Frontal cortex (tissue), 4 donors: ENCODE measurements at places on chromosomes 16 and 17. TPM values are rescaled to one million over a fixed set of nuclear protein-coding genes. Genes with fewer than 3 reads are reported as not detected.

Gene CES4A
- total RNA-seq, result 9.0 TPM

Gene ZNF624
- 34.6 TPM for total RNA-seq

Gene SOCS1
- total RNA-seq, result 0.82 TPM

Gene SP6
- not detected for total RNA-seq

Gene ABCA10
- total RNA-seq, result 4.1 TPM

Gene MEIOB
- 0.41 TPM for total RNA-seq

DNA sequence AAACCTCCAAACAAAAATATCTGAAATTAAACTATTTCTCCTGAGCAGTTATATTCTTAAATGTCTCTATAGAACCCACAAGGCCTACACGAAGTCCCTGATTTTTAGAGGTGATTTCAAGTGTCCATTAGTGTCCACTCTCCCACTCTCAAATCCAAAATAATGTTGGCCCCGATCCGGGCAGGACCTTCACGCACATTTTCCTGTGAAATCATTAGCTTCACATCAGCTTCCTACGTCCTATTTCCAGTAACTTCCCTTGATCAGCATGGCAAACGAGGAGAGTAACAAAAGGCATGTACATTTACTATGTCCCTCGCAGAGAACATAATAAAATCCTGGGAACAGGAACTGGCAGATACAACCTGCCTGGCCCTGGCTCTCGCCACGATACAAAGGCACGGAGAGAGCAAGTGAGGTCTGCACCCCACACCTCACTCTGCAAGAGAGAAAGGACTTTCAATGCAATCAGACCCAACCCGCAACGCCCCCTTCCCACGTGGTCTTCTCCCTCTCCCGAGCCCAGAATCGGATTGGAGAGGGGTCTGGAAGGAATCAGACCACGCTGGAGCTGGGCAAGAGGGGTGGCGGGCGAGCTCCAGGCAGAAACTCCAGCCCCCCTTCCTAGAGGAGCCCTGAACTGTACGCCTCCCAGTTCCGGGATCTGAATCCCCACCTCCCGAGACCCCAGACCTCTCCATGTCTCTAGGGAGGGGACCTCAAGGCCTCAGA, 17.5 kb upstream of the C17orf78 start:
- DNase-seq, result peak; percentile 56

GRCh38 chr17:49497148-49498028, 2.3 kb downstream of the NGFR start:
- no peak for DNase-seq

DNA sequence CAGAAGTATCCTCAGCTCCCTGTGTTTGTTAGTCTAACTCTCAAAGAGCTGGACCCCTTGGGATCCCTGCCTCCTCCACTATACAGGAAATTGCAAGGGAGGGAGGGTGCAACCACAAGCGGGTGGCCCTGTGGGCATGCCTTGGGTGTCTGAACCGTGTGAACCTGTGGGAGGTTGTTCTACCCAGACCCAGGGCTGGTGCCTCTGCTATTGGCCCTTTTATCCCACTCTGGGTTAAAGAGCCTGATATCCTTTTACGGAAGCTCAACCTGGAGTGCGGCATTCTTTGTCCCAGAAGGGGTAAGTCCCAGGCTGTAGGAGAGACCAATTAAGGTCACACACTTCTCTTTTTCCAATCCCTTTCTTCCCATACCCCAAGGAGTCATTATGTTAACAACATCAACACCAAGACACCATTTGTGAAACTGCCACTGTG, 53.4 kb downstream of the ARSG start:
- no peak for DNase-seq

GRCh38 chr17:33039874-33040273, 48.2 kb downstream of the SPACA3 start:
- DNase-seq, result no peak

DNA sequence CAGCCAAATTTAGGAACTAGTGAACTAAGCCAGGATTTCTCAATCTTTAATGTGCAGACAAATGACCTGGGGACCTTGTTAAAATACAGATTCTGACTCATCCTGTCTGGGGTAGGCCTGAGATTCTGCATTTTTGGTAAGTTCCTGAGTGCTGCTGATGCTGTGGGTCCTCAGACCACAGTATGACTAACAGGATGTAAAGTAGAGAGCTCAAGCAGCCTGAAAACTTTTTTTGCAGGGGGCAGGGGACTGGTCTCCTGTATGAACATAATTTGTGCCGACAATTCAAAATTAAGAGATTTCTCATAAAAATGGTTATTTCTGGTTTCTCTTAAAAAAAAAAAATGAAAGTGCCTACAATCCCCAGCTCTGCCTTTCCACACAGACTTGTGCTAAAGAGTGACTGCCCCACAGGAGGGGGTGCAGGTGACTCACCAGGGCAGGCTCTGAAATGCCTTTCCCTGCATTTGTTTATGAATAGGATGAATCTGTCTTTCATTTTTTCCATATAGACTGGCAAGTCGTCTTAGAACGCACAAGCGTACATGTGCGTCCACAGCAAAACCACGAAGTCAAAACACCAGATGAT, 271.5 kb downstream of the PHKB start:
- DNase-seq, result no peak

- no peak for DNase-seq
Measured at GRCh38 chr16:672851-673250, 2.6 kb upstream of the RHBDL1 start.

DNA sequence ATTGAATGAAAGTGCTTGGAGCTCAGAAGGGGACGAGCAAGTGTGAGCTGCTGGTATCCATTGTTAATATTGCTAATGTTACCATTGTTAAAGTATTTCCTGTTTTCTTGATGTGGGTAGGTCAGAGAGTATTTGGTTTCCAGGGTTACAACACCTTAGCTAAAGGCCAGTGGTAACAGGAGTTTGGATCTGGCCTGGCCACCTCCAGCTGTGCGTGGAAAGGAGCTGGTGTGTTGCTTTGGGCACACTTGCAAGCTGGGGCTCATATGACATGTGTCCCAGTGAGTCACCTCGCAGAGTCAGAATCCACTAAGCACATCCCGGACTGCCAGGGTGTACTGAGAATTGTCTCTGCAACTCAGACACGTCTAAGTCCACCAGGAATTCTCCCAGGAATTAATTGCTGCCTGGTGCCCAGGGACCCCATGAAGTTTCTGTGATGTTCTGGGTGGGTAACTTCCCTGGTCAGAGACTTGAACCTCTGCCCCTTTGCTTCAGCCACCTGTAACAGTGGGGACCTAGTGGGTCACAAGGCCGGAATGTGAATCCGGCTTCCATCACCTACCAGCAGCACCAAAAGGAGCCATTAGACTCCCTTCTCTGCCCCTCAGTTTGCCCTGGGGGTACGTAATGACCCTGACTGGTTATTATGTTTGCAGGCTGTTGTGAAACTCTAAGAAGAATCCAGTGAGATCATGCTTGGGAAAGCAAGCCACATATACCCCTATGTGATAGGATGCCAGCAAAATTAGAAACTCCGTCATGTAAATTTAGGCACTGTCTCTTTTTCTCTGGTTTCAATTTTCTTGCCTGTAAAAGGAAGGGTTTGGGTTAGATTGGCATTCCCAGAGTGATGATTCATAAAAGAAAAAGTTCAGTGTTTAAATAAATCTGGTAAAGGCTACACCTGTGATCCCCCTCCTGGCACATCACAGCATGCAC, 12.8 kb downstream of the SLC6A2 start:
- DNase-seq, result no peak

- peak; percentile 83 for DNase-seq
Measured at GRCh38 chr16:3099732-3100499, 822 bp upstream of the ZSCAN10 start.

DNA sequence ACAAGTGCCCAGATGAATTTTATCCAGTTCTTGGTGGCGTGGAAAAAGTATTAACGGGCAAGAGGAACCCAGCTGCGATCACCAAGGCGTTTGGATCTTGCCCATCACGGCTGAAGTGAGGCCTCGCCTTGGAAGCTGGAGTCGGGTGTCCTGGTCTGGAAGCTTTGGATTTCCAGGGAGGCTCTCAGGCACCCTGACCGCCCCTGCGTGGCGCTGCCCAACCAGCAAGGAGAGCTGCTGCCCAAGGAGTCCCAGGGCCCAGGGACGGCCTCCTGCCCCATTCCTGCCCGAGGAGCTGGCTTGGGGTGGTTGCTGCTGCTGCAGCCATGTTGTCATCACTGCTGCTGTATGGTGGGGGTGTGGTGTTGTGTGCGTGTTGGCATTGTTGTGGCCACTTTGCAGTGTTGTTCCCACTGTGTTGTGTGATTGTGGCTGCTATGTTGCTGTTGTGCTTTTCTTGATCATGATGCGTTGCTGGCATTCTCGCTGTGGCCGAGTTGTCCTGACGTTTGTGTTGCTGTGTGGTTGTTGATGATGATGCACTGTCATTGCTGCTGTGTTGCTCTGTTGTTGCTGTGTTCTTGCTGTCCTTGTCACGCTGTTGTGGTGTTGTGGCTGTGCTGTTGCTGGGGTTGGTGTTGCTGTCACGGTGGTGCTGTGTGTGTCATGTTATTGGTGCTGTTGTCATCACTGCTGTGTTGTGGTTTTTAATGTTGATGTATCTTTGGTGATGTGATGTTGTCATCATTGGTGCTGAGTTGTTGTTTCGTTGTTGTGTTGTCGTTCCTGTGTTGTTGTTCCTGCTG, 318.8 kb downstream of the C16orf95 start:
- DNase-seq, result no peak

GRCh38 chr17:7839876-7840261, 5.9 kb downstream of the KDM6B start:
- DNase-seq, result no peak

GRCh38 chr16:30660424-30661261, 2.4 kb downstream of the FBRS start:
- no peak for DNase-seq

DNA sequence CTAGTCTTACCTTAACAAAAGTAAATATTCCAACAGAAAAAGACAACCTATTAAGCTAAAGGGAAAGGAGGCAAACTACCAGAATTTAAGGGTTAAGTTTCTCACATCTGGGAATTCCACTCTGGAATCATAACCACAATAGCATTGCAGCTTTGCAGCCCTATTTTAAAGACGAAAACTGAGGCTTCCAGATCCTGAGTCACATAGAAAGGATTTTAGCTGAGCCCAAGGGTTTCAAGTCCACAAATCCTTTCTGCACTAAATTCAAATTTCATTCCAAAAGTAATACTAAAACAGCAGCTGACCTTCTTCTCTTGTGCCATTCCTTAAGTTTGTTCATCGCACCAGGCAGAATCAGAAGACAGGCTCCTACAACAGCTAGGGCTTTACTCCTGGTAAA, 17.8 kb downstream of the XYLT1 start:
- DNase-seq, result no peak

- no peak for DNase-seq
Measured at GRCh38 chr16:65658787-65659220, 536.9 kb upstream of the CDH11 start.
